ENCODE measurements at places on chromosomes 13 and 19.

DNA sequence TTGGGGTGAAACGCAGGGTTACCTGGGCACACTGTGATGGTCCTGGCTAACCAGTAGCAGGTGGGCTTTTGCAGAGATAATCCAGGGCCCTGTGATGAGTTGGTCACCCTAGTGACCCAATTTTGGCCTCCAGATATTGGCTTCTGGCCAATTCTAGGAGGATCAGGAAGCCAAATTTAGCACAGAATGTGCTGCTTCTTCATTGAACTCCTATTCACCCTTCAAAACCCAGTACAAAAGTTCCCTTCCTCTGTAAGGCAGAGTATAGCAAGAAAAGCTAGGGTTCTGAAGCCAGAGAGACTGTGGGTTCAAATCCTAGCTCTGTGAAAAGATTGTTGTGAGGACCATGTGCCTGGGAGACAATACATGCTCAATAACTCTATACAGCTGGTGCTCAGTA lies 70.8 kb downstream of the INSR start:
- no peak for DNase-seq

DNA sequence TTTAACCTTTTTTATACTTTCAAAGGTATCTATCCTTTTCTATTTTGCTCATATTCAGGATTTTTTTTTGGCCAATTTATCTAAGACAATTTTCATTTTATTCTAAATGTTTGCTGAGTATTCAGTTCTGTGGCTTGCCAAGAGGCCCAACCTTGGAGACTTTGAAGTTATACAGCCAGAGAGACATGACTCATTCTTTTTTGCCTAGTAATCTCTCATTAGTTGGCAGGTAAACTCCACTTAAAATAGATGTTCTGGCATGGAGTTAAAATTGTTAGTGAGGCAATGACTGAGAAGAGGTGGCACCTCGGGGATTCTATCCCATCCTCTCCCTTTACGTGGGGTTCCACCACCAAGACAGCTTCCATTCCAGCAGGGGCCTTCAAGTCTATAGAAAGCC lies 213.8 kb downstream of the KCTD12 start:
- no peak for DNase-seq

- no peak for DNase-seq
These were observed 25.9 kb downstream of the ACSBG2 start for GRCh38 chr19:6161271-6161850.

DNA sequence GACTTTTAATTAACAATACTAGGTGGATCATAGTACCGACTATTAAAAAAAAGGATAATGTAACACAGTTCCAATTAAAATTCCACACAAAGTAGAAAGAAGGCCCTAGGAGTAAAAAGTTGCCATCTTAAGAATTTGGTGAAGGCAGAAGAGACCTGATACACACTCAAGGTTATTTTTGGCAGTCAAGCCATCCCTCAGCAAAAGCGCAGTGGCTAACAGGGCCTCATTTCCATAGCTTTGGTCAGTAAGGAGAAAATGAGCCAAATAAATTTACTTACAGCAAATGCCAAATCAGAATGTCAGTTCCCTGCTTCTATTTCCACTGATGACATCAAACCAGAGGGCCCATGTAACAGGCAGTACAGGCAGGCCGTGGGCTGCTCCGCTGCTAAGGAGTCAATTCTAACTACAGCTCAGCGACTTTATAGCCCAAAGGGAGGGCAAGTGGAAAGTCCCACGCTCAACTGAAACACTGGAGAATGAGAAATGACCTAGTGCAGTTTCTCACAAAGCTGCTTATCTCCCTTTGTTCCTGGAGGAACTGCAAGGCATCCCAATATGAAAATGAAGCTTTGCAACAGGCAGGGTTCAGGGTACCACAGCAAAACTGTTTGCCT lies 6.3 kb downstream of the ARGLU1 start:
- no peak for DNase-seq

GRCh38 chr19:17135001-17135853 lies 59.6 kb downstream of the MYO9B start:
- peak; percentile 98 for DNase-seq

- no peak for DNase-seq
These were observed 10.1 kb downstream of the URI1 start for GRCh38 chr19:29952177-29952576.

DNA sequence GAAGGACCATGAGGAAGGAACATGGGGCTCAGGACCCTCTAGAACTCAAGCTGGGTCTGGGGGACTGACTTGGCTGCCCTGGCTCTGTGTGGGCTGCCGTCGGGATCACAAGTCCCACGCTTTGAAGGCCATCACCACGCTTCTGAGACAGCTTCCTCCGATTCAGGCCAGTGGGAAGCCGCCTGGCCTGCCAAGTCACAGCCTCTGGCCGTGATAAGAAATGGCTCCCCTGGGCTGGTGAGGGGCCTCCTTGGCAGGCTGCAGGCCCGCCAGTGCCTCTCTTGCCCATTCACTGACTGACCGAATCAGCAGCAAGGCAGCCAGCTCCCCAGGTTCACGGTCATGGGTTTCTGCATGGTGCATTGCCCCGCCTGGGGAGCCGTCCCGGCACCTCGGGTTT lies 48.8 kb downstream of the COMP start:
- DNase-seq: no peak

- no peak for DNase-seq
These were observed 121.8 kb downstream of the CRYL1 start for GRCh38 chr13:20403826-20404225.

- DNase-seq: no peak
These were observed 466.4 kb downstream of the KLF12 start for GRCh38 chr13:73667756-73668155.

DNA sequence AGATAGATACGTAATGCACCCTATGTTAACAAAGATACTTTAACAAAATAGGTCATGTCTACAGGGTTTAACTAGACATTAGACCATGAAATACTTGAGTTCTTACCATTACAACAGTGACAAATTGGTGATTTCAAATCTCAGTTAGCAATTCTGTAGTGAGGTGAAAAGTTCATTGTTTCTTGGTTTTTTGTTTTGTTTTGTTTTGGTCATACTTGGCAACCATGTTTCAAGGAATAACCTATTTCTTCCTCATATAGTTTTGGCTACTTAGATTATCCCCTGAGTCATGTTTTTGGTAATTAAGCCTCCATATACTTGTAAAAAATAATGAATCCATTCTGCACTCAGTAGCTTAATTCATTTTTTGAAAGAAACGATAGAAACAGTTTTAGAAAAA lies 1200.4 kb downstream of the DIAPH3 start:
- DNase-seq: no peak

GRCh38 chr19:13417054-13417453 lies 89.2 kb downstream of the CACNA1A start:
- DNase-seq: no peak

DNA sequence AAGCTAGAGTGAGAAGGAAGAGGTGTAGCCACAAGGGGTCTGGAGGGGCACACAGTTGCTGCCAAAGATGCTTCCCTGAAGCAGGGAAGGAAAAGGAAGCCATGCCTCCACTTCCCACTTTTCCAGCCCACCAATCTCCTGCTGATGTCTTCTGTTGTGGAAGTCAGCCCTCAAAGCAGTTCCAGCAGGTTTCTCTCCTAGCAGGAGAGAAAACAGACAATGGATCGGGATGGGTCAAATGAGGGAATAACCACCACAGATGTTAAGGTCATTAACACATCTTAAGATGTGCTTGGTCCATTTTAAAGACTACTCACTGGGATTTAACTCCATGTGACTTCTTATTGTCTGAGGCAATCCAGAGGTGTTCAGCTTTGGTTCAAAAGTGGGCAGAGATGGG lies 284.1 kb upstream of the SOX21 start:
- DNase-seq: no peak

- DNase-seq: no peak
These were observed 17.3 kb downstream of the ZNF700 start for GRCh38 chr19:11942008-11942842.

- DNase-seq: no peak
These were observed 65.9 kb downstream of the ENOX1 start for GRCh38 chr13:43720780-43721397.

- no peak for DNase-seq
These were observed 285.7 kb downstream of the TBC1D4 start for GRCh38 chr13:75196147-75196837.

GRCh38 chr13:63208826-63209225 lies 1793.2 kb upstream of the PCDH20 start:
- DNase-seq: no peak

- DNase-seq: no peak
These were observed 28.4 kb downstream of the MCF2L start for GRCh38 chr13:112997188-112998130.

DNA sequence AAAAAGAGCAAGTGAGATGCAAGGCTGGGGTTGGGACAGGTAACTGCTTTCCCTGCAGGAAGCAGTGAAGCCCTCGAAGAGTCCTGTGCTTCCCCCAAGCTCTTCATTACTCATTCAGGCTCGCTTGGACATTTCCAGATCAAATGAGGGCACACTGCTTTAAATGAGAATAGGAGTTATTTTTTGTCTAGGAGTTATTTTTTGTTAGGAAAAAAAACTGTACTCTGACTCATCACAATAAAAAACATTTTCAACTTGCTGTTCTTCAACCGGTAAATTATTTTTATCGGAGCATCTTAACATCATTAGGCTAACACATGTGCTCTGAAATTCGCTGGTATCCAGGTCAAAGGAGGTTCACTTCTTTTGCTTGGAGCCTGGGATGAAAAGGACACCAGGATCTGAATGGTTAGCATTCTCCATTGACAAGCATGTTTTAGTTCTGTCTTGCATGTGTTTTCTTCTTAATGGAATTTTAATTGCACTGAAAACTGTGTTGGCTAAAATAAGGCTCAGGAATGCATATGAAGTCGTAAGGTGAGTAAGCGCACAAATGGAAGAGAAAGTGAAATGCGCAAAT lies 80.7 kb upstream of the STK24 start:
- DNase-seq: peak; percentile 21

- no peak for DNase-seq
These were observed 5.1 kb upstream of the FCER2 start for GRCh38 chr19:7706955-7707456.

GRCh38 chr13:94481941-94482340 lies 2.5 kb upstream of the DCT start:
- DNase-seq: no peak

- no peak for DNase-seq
These were observed 528.2 kb downstream of the LMO7 start for GRCh38 chr13:76164290-76164689.

GRCh38 chr19:16040642-16041041 lies 35.7 kb upstream of the TPM4 start:
- no peak for DNase-seq

GRCh38 chr13:33483471-33483870 lies 197.9 kb upstream of the STARD13 start:
- no peak for DNase-seq

- no peak for DNase-seq
These were observed 181.1 kb downstream of the NUFIP1 start for GRCh38 chr13:44808185-44808584.

DNA sequence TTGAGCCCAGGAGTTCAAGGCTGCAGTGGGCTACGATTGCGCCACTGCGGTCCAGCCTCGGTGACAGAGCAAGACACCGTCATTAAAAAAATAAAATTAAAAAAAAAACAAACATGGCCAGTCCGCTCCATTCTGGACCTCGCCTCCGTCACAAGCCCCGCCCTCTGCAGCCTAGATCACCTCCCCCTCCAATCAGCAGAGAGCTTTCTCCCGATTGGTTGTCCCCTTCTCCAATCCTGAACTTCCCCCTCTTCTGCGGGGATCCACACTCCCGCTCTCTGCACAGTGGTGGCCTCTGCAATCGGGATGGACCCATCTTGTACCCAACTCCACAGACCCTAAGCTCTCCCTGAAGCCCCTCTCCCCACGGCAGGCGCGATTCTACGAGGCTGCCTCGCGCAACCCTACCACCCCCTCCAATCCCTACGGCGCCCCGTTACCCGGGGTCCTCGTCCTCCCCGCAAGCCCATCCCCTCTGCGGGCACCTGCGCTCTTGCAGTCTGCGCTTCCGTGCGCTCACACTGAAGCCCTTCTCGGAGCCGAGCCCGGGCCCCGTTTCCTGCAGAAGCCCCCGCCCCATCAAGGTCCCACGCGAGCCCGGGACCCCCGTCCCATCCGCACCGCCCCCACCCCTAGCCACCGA lies 540 bp downstream of the TMEM160 start:
- peak; percentile 80 for DNase-seq

DNA sequence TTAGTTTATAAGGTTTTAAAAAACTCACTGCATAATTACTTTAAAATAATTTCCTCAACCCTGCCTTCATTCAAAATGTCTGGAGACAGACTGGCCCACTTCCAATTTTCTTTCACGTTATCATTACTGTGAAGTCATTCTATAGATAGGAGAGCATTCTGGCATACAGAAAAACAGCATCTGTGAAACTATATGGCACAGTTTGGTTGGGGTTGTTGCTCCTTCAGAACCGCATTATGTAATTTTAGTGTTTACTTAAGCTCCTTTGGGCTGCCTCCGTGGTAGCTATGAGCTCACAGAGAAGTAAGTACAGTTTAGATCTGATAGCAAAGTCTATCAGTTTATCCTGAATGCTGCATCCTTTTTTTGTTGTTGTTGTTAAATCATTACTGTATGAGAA lies 104.3 kb downstream of the KCNRG start:
- DNase-seq: no peak

DNA sequence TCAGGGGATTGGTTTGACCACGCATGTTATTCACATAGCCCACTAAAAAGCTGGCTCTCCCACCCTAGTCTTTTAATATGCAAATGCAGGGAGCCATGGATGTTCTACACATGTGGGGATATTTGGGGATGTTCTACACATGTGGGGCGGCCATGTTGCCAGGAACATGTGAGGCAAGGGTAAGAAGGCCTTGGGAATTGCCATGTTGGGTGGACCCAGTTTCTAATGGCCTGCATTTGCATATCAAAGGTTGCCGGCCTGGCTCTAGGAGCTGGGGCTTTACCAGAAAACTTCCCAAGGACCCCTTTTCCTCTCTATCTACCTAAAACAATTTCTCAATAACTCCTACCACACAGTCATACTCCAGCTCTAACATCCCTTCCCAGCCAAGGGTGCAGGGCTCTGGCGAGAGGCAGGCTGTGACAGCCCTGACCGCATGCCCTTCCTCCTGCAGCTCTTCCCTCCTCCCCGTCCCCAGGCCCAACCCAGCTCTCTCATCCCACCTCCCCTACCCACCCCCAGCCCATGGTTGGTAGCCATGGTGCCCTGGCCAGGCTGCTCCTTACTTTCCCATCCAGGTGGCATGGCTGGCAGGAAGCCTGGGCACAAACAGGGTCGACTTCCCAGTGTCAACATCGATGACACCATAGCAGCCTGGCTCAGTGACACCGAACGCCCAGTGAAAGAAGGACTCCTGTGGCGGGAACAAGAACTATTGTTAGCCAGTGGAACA lies 11.0 kb downstream of the PEPD start:
- no peak for DNase-seq

- DNase-seq: no peak
These were observed 31.7 kb downstream of the RASA3 start for GRCh38 chr13:114100446-114101357.

GRCh38 chr13:44437356-44438233 lies 64.0 kb downstream of the SERP2 start:
- DNase-seq: no peak

- DNase-seq: no peak
These were observed 292.9 kb downstream of the DNAJC15 start for GRCh38 chr13:43316281-43316680.

GRCh38 chr13:110345701-110346100 lies 38.6 kb downstream of the COL4A2 start:
- DNase-seq: no peak

GRCh38 chr19:50803633-50804419 lies 13.6 kb downstream of the ACP4 start:
- DNase-seq: no peak

GRCh38 chr13:40271931-40272775 lies 394.3 kb downstream of the FOXO1 start:
- peak; percentile 14 for DNase-seq

GRCh38 chr13:111322916-111323331 lies 2.5 kb downstream of the TEX29 start:
- no peak for DNase-seq

All from HFF-Myc (cell line).